A549 treated with RU486 at 1 μM for 4 hours (cell line): ENCODE measurements at places on chromosomes 2 and 18. TPM values are rescaled to one million over a fixed set of nuclear protein-coding genes. Genes with fewer than 3 reads are reported as not detected.

TXNDC2 gene
- 0.06 to 0.38 TPM (median 0.16 TPM) in 5 replicates for total RNA-seq

SKOR2 gene
- not detected in 5 replicates for total RNA-seq

ANKRD29 gene
- 9.3 to 13.5 TPM (median 13.3 TPM) in 5 replicates for total RNA-seq

INSIG2 gene
- total RNA-seq, result 7.5 to 13.6 TPM (median 11.4 TPM) in 5 replicates

PARD3B gene
- total RNA-seq, result 0.70 to 1.6 TPM (median 0.93 TPM) in 5 replicates

KCNF1 gene
- 24.5 to 43.7 TPM (median 39.9 TPM) in 5 replicates for total RNA-seq

LRATD1 gene
- 0.06 to 0.07 TPM in 2 of 5 replicates, not detected in the others for total RNA-seq

FEV gene
- not detected in 5 replicates for total RNA-seq

LHCGR gene
- total RNA-seq, result not detected in 5 replicates

GAREM1 gene
- total RNA-seq, result 2.8 to 4.2 TPM (median 3.4 TPM) in 5 replicates

IL18RAP gene
- total RNA-seq, result 0.05 TPM in 1 of 5 replicates, not detected in the others

UGT1A7 gene
- total RNA-seq, result 3.4 to 6.3 TPM (median 3.9 TPM) in 5 replicates

DCC gene
- not detected in 5 replicates for total RNA-seq

KCNK3 gene
- 1.0 to 2.1 TPM (median 1.7 TPM) in 5 replicates for total RNA-seq

SIGLEC15 gene
- 0.07 to 0.08 TPM (median 0.07 TPM) in 3 of 5 replicates, not detected in the others for total RNA-seq

TEKT4 gene
- total RNA-seq, result not detected in 5 replicates

CD207 gene
- total RNA-seq, result not detected in 5 replicates

CREG2 gene
- total RNA-seq, result 5.5 to 10.0 TPM (median 8.8 TPM) in 5 replicates

ZNF519 gene
- total RNA-seq, result 1.3 to 2.0 TPM (median 1.8 TPM) in 5 replicates

HES6 gene
- total RNA-seq, result 8.2 to 16.4 TPM (median 13.9 TPM) in 5 replicates

ECEL1 gene
- 0.19 to 0.74 TPM (median 0.23 TPM) in 5 replicates for total RNA-seq

FAM124B gene
- total RNA-seq, result 0.06 TPM in 1 of 5 replicates, not detected in the others

TSPYL6 gene
- total RNA-seq, result not detected in 5 replicates

NXPH2 gene
- total RNA-seq, result not detected in 5 replicates

POTEF gene
- 0.03 TPM in 1 of 5 replicates, not detected in the others for total RNA-seq

ALPP gene
- 0.42 to 0.58 TPM (median 0.47 TPM) in 5 replicates for total RNA-seq

TCF23 gene
- not detected in 5 replicates for total RNA-seq

LBH gene
- total RNA-seq, result 117 to 186 TPM (median 142 TPM) in 5 replicates

CCDC102B gene
- total RNA-seq, result 0.28 to 0.88 TPM (median 0.61 TPM) in 4 of 5 replicates, not detected in the other

ANKRD30BL gene
- not detected in 5 replicates for total RNA-seq

KIAA2012 gene
- not detected in 5 replicates for total RNA-seq

SCN9A gene
- 2.5 to 5.7 TPM (median 5.2 TPM) in 5 replicates for total RNA-seq

NAT8 gene
- total RNA-seq, result not detected in 5 replicates

ZNF532 gene
- 19.3 to 22.8 TPM (median 21.8 TPM) in 5 replicates for total RNA-seq

HOXD13 gene
- 0.15 to 0.29 TPM (median 0.16 TPM) in 5 replicates for total RNA-seq

PMAIP1 gene
- total RNA-seq, result 9.8 to 16.3 TPM (median 13.2 TPM) in 5 replicates

SEPTIN10 gene
- total RNA-seq, result 33.8 to 67.1 TPM (median 54.9 TPM) in 5 replicates

SLC9A4 gene
- total RNA-seq, result not detected in 5 replicates

SPHKAP gene
- not detected in 5 replicates for total RNA-seq

EXOC6B gene
- 5.6 to 7.8 TPM (median 7.1 TPM) in 5 replicates for total RNA-seq

FAM161A gene
- total RNA-seq, result 4.2 to 7.6 TPM (median 7.2 TPM) in 5 replicates

SH3RF3 gene
- total RNA-seq, result 0.25 to 0.52 TPM (median 0.38 TPM) in 5 replicates

DSG2 gene
- 29.9 to 63.9 TPM (median 58.5 TPM) in 5 replicates for total RNA-seq

PLA2R1 gene
- total RNA-seq, result 1.4 to 2.9 TPM (median 2.6 TPM) in 5 replicates
